ENCODE measurements at places on chromosomes 7 and 10.

GRCh38 chr10:21860718-21861117 is 142.8 kb downstream of the DNAJC1 start:
- peak; percentile 92 for DNase-seq

GRCh38 chr7:82740246-82740848 is 296.8 kb upstream of the CACNA2D1 start:
- peak; percentile 55 for DNase-seq

GRCh38 chr7:82250598-82250997 is 193.0 kb downstream of the CACNA2D1 start:
- DNase-seq, result peak; percentile 7

GRCh38 chr10:80187465-80188409 is 17.6 kb downstream of the ANXA11 start:
- DNase-seq, result no peak

GRCh38 chr7:47330561-47331178 is 251.2 kb downstream of the TNS3 start:
- no peak for DNase-seq

DNA sequence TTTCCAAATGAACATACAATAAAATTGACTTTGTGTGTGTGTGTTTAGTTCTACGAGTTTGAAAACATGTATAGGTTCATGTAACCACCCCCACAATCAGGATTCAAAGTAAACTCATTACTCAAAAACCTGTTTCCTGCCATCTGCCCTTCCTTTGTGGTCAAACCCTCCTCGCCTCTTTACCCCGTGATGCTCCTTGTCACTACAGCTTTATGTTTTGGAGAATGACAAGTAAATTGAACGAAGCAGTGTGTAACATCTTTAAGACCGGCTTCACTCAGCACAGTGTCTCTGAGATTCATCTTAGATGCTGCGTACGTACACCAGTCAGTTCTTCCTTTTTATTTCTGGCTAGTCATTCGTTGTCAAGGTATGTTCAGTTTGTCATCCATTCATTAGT is 54.6 kb upstream of the MKI67 start:
- no peak for DNase-seq

DNA sequence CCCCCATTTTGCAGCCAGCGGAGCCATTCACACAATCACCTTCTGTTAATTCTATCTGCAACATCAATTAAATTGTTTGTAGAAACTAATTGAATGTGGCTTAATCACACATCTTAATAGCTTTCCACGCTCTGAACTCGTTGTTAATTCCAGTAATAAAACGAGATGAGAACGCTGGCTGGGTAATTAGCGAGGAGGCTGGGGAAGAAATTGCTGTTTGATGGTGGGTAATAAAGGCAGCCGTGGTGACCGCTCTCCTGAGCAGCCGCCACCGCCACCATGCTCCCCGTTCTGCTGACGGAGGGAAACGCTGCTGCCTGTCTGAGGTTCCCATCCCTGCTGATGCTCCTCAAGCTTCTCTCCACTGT is 36.3 kb downstream of the GBX1 start:
- DNase-seq, result no peak

- no peak for DNase-seq
These were observed 37.8 kb downstream of the CAV1 start for GRCh38 chr7:116562529-116563121.

DNA sequence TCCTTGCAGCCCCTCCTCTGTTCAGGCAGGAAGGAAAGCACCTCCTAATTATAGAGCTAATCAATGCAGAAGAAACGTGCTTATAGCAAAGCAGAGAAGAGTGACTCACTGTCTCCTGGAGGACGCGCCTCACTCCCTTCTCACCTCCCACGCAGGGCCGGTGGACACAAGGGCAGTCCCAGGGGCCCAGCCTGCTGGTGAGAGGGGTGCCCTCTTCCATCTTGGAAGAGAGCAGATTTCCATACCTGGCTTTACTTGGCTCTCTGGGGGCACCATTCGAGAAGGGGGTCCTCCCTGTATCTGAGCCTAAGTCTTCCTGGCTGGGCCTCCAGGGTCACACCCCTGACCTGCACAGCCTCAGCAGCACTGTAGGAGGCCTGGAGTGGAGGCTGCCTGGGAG is 55.8 kb downstream of the RASGEF1A start:
- DNase-seq, result peak; percentile 55

DNA sequence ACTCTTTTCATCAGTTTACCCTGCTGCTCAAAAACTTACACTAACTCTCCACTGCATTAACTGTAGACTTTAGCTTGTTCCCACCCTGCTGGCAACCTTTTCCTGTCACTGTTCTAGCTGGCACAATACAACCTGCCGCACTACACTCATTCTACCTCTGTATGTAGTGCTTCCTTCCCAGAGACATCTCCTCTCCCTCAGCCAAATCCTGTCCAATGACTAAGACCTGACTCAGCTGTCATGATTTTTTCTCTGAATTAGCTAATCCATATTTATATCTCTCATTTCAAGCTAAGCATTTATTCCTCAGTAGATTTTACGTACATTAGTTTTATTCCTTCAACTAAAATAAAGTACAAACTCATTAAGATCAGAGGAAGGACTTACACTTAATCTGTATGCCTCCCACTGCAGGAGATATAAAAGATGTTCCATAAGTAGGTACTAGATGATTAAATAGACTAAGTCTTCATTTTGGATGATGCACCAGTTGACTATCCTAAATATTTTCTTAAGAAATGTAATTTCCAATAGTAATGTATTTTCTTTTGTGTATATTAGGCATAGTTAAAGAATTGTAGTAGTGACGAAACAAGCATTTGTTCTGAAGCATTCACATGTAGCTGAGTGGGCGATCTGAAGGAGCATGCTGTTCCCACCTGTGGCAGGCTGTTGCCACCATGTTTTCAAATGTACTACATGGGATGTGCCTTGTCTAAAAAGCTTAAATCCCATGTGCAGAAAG is 189.1 kb downstream of the SKAP2 start:
- peak; percentile 20 for DNase-seq

- peak; percentile 39 for DNase-seq
These were observed 65.7 kb upstream of the NOBOX start for GRCh38 chr7:144468990-144469732.

DNA sequence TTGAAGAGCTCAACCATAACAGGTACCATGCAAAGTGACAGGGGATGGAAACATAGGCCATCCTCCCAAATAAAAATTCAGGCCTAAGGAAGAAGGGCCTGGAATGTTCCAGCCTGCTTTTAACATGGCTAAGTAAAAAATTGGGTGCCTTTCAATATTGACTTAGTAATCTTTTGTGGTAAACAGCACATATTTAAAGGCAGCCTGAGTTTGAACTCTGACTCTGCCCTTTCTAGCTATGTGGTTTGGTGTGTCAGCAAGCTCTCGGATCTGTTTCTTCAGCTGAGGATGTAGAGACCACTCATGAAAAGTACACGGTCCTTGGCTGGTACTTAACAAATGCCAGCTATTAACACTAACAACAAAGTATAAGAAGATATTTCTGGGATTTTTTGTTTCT is 191.8 kb upstream of the CDCA7L start:
- peak; percentile 64 for DNase-seq

DNA sequence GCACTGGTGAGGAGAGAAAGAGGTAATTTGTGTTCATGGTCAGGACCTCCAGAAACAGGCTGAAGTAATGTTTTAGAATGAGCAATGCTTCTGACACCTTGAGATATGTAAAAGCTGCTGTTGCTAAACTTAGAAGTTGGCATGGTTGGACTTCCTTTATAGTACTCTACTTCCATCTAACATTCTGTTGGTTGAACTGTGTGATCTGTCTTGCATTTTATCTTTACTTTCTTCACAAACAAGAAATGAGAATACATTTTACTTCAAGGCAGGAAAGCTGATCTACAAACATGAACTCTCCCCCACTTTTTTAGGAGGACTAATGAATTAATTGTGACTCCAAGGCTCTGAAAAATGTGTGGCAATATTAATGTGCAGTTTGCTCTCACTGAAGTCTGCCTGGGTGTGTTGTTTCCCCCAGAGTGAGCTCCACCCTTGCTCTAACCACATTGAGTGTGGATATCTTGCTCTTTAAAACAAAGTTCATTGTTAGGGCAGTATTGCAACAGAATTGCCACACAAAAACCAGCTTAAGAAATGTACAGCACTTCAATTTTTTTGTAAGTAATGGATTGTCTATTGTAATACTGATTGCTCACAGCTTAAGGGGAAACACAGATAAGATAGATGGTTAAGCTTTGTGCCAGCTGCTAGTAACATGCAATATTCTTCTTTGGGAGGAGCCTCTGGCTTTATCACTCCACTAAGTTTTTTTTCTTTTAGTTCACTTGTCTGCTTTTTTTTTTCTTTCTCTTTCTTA is 69.0 kb downstream of the ADD3 start:
- peak; percentile 91 for DNase-seq

- peak; percentile 69 for DNase-seq
These were observed 144.5 kb downstream of the PPP1R3A start for GRCh38 chr7:113774182-113774807.

- DNase-seq, result no peak
These were observed 5.1 kb downstream of the FZD8 start for GRCh38 chr10:35636956-35637355.

DNA sequence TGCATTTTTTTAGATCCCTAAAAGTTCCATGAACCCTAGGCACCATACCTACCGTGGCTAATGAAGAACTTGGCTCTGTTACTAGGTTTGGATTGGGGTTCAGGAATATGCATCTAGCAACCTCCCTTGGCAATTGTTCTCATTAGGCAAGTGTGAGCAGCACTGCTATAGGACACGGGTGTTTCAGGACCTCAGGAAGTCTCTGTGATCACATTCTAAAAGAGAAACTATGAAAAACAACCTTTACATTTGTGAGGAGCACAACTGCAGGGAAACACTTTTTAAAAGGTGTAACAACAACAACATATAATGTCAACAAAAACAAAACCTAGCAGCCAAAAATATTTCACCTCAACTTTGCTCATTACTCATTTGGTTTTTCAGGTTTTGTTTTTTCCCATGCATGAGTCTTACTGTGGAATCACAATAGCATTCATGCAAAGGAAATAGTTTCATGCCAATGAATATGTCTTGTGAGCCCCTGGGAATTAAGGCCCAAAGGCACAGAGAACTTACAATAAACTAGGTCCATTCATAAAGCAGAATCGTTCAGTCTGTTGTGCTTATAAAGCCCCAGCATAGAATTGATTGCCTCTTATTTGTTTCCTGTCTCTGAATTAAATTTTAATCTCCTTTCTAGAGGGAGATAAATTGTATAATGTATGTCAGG is 255.7 kb upstream of the DGKB start:
- DNase-seq, result no peak

DNA sequence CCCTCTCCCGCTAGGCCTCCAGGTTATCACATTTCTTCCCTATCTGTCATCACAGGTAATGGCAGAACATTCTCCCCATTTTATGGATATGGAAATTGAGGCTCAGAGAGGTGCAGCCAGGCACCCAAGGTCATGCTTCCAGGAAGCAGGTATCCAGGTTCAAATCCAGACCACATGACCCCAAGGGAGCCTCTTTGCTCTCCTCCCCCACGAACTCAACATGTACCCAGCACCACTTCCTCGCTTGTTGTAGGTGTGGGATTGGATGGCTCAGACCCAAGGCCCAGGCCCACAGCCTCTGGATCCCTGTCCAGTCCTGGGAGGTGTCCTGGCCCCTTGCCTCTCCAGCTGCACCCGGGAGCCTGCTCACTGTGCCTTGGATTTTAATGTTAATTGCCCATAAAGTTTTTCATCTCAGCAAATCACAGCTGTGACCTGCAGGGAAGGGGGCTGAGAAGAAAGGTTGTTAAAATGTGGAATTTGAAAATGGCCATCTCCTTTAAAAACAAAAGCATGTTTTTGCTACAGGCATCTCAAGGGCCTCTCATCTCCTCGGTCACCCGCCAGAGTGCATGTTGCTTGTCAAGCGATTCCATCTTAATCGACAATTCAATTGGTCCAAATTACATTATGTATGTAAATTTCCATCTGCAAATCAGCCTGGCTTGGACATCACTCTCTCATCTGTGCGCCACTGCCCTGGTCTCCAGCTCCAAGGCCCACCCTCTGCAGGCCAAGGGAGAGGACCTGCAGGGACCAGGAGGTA is 205.4 kb upstream of the ZMIZ1 start:
- DNase-seq, result no peak

DNA sequence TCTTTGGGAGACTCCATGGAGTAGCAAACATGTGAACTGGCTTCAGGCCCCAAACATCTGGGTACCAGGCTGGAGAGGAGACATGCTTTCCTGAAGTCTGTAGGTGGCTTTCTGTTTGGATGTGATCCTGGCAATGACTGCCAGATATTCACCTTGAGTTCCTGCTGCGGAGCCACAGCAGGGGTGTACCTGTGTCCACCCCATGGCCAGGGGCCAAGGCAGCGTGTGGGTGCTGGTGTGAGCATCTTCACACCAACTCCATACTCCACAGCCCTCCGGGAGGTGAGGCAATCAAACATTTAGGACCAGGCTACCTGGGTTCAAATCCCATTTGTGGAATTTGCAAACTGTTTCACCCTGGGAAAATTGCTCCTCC is 113.0 kb downstream of the ADCY1 start:
- no peak for DNase-seq

DNA sequence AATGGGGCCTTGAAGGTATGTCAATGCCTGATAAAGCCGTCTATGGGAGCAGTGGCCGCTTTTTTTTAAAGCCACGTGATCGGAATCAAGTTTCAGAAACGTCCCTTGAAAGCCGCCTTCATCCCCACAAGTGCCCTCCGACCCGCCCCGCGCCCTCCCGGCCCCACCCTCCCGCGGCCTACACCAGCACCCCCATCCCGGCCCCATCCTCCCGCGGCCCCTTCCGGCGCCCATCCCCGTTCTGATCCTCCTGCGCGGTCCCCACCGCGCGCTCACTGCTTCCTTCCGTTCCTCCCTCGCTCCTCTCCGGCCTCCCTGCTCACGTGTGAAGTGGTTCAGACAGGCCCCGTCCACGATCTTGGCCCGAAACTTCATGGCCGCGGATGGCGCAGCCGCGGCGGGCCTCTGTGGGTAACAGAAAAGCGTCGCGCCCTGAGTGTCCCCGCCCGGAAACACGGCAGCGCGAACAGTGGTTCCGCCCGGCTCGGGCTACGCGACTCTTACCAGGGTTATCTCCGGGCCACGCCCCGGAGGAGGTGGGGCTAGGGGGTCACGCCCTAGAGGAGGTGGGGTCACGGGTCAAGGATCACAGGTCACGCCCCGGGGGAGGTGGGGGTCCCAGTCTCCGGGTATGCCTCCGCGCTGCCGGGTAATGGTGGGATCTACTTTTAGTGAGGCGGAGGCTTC is at the start of gene HUS1:
Gene HUS1, minus strand, starts transcription at position 471 of the 687 bp plus-strand sequence. Its CDS starts 96 bp downstream, at position 375.
- DNase-seq, result peak; percentile 90

DNA sequence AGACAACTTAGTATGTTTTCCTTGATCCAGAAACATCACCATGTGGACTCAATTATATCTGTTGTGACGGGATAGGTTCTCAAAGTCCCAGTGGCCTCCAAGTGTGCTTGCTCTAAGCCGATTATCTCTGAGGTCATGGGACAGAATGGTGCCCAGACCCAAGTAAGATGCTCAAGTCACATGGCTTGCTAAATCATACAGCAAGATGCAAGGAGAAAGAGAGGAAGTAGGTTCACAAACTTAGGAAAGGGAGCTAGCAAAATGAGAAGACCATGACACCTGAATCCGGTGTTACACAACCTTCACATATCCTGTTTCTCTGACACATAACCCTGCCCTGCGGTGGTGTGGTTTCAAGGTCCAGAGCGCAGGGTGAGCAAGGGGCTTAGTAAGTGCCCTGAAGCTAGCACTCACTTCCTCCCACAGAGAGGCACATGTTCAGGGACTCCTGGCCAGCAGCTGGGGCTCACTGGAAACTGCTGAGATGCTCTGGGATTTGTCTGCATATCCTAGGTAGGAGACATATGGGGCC is 590.9 kb upstream of the ANKRD30A start:
- peak; percentile 84 for DNase-seq

- DNase-seq, result no peak
These were observed 37.3 kb upstream of the HABP2 start for GRCh38 chr10:113515601-113516000.

- DNase-seq, result no peak
These were observed 205.1 kb downstream of the EMX2 start for GRCh38 chr10:117747636-117748035.
